ENCODE measurements at places on chromosomes 12 and 14.

DNA sequence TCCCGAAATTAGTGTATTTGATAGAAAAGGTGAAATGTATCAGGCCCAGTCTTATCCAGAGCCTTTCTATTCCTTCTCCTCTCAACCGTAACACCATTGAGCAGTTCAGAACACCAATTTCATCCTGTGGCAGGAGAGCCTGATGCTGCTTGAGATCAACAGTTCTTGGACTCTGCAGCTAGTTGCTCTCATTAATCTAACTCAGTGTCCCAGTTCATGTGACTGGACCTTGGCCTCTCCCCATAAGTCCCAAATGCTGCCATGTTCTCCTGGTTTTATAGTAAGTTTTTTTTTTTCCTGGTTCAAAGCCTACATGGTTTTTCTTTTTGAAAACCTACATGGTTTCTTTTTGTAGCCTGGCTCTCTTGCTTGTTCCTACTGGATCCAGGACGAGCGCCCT, 293.9 kb downstream of the ITPR2 start:
- no peak for DNase-seq

DNA sequence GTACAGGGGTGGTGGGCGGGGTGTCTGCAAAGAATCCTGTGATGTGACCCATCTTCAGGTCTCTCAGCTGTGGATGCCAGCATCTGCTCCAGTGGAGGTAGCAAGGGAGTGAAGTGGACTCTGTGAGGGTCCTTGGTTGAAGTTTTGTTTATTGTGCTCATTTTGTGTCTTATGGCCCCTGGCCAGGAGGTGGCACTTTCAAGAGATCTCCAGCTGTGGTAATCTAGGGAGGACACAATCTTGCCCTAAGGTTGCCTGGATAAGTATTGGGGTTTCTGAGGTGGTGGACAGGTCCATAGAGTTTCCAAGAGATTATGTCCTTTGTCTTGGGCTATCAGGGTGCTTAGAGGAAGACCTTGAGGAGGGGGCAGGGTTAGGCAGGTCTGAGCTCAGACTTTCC, 260.7 kb downstream of the CCDC59 start:
- no peak for DNase-seq

GRCh38 chr12:82758749-82759330, 72.1 kb downstream of the TMTC2 start:
- no peak for DNase-seq

DNA sequence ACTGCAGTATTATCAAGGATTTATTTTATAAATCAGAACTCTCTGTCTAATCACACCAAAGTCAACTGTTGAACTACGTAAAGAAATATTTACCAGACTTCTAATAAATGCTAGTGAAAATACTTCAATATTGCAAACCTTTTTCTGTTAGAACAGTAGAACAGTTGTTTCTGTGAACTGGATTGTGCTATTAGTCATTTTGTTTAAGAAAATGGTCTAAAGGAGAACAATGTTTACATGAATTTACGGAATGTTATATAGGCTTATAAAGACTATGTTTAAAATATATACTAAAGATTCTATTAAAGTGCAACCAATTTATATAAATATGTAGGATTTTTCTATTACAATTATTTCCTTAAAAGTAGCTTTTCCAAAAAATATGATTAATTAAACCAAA, 471.4 kb downstream of the FSCB start:
- no peak for DNase-seq

DNA sequence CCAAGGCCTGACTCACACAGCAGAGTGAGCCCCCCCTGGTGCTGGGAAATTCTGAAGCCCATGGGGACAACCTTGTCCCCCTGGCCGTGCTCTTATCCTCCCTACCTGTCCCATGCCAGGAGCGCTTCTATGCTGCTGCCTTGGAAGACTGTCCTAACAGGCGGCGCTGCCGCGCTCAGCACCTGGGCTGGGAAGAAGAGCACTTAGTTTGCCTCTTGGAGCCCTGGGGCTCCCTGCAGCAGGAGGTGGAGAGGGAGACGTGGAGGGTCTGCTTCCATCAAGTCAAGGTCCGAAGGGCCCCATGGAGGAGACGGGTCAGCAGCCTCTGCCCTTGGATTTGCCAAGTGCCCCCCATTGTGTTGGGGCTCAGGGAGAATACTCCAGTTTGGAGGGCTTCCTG, 300.5 kb downstream of the CACNA1C start:
- DNase-seq, result no peak

DNA sequence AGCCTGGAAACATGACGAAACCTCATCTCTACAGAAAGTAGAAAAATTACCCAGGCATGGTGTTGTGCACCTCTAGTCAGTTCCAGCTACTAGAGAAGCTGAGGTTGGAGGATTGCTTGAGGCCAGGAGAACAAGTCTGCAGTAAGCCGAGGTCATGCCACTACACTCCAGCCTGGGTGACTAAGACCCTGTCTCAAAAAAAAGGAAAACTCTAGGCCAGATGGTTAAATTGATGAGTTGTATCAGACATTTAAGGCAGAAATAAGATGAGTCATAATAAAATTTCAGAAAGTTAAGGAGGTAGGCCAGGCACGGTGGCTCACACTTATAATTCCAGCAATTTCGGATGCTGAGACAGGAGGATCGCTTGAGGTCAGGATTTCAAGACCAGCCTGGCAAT, 10.7 kb downstream of the EIF2S1 start:
- no peak for DNase-seq

DNA sequence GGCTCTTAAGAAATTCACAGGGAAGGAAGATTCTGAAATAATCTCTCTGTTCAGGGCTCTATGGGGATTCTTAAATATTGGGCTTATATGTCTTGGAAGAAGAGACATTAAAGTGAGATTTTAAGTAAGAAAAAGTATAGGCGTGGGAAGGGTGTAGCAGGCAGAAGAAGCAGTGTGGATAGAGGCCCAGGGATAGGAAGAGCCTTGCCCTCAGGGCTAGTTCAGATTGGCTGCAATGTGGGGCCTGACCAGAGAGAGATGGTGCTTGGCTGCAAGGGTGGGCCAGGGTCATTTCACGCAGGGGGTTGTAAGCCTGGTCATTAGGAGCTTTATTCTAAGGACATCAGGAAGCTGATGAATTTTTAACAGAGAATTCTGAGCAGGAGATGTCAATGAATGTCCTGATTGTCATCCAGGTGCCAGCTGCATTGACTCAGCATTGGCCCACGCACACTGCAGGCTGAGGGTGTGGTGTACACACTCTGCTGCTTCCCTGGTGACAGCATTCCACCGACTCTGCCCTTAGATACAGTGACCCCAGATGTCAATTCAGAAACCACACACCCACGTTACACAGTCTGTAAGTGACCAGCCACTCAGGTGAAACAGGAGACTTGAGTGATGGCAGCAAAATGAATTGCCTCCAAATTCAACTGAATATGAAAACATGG, 582.5 kb downstream of the NRXN3 start:
- DNase-seq, result no peak

GRCh38 chr12:59196989-59197388, 276.7 kb upstream of the LRIG3 start:
- no peak for DNase-seq

GRCh38 chr12:26633591-26634210, 199.3 kb downstream of the ITPR2 start:
- no peak for DNase-seq

DNA sequence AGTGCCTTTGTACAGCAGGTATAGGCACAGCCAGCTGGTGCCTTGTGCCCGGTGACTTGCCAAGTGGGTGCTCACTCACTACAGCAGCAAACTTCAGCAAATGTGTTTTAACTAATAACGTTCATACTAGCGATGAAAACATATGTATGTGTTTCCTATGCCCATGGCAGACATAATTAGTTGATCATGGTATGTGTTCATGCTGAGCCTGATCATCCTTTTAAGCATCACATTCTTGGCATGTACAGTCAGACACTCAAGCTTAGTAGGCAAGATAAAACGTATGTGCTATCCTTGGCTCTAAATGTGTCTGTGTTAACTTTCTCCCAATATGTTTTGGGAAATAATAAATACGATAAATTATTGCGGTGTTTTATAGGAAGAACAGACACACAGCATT, 55.6 kb downstream of the RASSF8 start:
- no peak for DNase-seq

DNA sequence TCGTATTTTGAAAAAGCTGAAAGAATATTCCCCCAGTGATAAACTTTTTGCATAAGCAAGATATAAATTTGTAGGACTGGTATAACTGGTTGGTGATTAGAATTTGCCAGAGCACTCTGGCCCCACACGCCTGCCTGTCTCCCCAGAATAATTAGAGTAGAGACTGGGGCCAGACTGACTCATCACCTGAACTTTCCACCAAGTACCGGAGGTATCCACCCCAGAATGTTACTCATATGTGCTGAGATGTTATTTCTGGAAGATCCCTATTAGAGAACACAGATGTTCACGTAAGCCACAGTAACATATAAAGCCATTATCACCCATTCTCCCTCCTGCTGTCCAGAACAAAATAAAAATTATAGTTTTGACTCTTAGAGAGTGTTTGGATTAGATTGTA, 49.5 kb upstream of the PIWIL1 start:
- no peak for DNase-seq

- no peak for DNase-seq
These were observed 80.5 kb upstream of the TMCC3 start for GRCh38 chr12:94730847-94731246.

- no peak for DNase-seq
These were observed 68.6 kb upstream of the RESF1 start for GRCh38 chr12:31890295-31891285.

DNA sequence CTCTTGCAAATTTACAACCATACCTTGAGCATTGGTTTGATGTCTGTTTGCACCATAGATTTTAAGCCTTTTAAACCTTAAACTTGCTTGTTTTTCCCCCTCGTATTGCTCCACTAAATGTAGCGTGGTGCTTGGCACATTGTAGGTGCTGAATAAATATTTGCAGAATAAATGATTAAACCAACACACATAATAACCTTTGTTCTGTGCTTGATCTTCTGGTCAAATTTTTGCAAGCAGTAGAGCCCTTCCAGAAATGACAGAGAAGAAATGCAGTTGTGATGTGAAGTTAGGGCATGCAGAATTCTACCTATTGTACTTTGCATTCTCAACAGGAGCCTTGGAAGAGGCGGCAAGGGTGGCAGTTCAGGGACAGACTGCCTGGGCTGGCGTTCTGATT, 394.4 kb upstream of the TBX3 start:
- no peak for DNase-seq

DNA sequence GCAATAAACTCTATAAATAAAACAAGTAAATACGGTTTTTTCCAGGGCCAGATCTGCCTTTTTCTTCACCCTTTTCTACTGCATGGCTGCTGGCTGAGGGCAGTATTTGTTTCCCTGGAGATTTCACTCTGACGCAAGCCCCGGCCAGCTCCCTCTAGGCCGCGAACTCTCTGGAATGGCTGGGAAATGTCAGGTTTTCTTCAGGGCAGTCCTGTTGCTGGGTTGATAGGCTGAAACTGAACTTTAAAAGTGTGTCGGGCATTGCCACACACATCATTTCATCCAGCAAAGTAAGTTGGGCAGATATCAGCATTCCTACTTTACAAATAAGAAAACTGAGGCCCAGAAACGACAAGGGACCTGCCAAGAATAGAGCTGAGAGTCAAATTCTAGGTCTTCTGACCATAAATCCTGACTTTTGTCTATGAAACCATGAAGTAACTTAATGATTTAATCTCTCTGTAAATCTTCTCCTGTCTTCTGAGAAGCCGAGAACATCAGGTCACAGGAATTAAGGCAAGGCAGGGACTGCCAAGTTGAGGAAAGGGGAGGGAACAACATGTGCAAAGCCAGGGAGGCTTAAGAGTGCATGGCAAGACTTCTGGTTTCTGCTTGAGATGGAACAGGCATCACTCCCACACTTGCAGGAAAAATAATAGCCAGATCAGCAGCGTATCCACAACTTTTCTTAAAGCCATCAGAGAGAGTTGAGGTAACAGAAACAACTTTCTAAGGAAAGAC, 205.0 kb upstream of the CCDC196 start:
- DNase-seq, result no peak

DNA sequence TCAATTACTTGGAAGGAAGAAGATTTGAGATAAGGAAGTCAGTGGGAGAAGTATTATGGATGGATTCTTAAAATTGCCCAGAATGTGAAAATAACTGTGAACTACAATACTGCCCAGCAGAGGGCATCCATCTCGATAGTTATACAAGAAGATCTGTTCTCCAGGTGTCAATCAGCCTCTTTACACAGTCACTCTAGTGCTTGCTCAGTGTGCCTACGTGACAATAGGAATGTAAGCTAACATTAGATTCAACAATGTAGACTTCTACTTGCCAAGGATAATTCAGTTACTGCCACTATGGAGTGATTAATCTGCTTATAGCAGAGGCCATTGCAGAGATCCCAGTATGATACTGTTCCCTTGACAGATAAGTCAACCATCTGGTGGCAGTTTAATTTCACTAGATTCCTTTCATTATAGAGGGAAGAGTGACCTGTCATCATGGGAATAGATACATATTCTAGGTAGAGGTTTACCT, 10.6 kb upstream of the MAP4K5 start:
- DNase-seq, result peak; percentile 65

- DNase-seq, result peak; percentile 11
These were observed 113.0 kb downstream of the UNC79 start for GRCh38 chr14:93543766-93544165.

GRCh38 chr12:2689393-2689792, 105.4 kb upstream of the FKBP4 start:
- no peak for DNase-seq

DNA sequence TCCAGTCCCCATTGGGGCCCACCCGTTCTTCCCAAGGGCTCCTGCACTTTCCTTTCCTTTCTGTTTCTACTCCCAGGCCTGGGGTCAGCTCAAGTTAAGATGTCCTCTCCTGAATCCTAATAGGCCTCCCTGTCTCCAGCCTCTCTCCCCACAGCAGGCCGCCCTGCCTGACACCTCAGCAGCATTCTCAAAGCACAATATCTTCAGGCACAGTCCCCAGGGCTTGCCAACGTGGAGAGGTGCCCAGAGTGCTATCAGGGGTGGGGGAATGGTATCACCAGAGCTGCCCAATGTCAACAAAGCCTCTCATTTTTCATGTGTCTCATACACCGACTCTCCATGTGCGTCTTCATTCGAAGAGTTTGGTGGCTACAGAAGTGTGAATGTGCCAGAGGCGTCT, 123.0 kb downstream of the FOXN3 start:
- no peak for DNase-seq

GRCh38 chr12:88633312-88633711, 53.0 kb upstream of the KITLG start:
- DNase-seq, result no peak

DNA sequence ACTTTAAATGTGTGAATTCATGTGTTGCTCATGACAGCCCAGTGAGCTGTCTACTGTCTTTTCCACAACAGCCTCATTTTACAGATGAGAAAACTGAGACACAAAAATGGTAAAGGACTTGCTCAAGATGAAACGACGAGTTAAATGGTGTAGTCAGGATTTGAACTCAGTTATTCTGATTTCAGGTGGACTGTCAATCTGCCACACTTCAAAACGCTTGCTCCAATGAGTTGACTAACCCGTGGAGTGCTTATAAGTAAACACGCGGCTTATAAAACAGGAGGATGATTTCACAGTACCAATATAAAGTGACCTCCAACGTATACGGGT, 652 bp upstream of the POLE2 start:
- DNase-seq, result no peak

GRCh38 chr12:20476551-20476950, 108.2 kb downstream of the PDE3A start:
- DNase-seq, result no peak

GRCh38 chr14:105292826-105293711, 7.7 kb downstream of the BRF1 start:
- no peak for DNase-seq

Data from LoVo (cell line).